HEK293T (cell line): ENCODE measurements at places on chromosomes 2 and 18.

DNA sequence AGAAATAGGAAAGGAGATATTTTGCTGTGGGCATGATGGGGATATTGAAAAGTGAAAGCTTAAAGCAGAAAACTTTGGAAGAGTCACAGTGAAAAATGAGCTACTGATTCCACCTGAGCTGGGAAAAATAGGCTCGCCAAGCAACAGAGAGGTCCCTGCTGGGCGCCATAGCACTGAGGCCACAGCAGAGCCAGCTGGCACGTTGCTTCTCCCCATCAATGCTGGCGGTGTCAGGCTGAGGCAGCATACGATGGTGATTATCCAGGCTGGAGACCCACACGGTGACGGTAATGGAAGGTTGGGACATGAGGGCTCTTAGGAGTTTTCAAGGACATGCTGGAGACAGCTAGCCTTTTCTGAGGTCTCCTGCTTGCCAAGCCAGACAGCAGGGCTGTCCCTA, 25.8 kb upstream of the DTNB start:
- DNase-seq = no peak

DNA sequence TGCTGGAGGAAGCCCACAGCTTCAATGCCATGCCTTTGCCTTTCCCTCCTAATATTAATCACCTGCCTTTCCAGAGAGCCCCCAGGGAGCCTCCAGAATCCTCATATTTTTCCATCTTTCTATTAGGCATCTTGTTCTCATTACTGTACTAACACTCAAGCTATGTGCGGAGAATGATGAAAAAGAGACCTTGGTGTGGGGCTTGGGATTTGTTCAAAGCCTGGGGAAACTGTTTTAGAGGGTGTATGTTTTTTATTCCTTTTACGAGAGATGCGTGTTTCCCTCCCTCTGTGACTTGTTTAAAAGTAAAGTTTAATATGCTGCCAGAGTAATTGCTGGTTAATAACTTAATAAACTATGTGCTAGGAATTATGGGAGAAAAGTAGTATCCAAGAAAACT, 102.4 kb upstream of the ZFP36L2 start:
- no peak for DNase-seq

DNA sequence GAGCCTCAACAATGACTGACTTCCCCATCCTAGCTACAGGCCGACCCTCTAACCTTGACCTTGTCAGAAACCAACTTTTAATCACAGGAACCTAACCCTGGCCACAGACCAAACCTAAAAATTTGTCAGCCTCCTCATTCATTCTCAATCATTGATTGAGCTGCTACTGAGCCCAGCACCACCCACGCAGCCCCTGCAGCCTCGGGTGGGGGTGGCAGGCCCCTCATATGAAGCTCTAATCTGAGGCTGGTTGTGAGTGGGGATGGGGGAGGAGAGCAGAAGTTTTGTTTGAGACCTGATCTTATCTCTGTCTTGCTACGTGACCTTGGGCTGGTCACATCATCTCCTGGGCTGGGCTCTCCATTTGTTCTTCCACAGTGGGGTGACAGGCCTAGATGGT, 99.5 kb upstream of the EPAS1 start:
- DNase-seq = no peak

GRCh38 chr2:160269365-160269764, 69.3 kb upstream of the ITGB6 start:
- no peak for DNase-seq

DNA sequence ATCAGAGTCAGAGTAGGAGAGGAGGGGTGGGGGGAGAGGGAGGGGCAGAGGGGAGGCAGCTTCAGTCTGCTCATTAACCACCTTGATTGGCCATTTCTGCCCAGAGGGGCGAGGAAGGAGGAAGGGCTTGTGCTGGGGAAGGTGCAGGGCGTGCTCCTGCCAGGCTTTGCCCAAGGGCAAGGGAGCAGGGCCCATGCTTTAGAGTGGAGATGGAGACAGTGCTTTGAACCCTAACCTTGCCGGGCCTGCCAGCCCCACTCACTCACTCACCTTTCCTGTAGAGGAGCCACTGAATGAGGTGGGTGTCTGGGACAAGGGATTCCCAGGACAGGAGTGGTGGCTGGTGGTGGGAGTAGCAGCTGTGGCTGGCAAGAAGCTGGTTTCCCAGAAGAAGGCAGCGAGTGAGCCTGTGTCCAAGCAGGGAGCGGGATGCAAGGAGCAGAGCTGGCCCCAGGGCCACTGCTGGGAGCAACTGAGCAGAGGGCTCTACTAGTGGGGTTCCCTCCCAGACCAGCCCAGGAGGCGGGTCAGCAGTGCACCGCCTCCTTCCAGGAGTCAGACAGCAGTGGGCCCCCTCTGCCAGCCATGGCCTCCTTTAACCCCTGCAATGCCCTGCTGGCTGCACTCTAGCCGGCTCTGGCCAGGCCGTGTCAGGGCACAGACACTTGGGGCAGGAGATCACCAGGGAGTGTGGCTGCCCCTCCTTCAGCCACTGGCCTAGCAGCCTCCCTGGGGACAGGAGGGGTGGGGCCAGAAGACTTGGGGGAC, 3.6 kb upstream of the RUFY4 start:
- no peak for DNase-seq

DNA sequence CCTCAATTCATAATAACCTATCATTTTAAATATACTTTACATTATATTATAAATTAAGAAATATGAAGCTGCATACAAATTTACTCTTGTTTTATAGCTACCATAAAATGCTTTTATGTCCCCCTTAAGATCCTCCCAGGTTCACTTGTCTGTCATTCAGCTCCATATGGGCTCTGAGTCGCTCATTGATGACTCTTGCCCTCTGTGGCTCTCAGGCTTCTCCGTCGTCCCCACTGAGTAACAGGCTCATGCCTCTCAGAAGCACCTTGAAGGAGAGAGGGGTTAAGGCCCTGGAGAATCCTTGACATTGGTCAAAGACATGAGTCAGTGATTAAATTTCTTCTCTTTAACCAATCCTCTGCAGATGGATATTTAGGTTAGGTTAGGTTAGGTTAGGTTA, 6.2 kb upstream of the MCM6 start:
- no peak for DNase-seq

- no peak for DNase-seq
Observed at GRCh38 chr2:186718122-186718521, 24.3 kb downstream of the FAM171B start.

GRCh38 chr2:158967114-158967730, 1.2 kb upstream of the TANC1 start:
- DNase-seq = peak; percentile 39

DNA sequence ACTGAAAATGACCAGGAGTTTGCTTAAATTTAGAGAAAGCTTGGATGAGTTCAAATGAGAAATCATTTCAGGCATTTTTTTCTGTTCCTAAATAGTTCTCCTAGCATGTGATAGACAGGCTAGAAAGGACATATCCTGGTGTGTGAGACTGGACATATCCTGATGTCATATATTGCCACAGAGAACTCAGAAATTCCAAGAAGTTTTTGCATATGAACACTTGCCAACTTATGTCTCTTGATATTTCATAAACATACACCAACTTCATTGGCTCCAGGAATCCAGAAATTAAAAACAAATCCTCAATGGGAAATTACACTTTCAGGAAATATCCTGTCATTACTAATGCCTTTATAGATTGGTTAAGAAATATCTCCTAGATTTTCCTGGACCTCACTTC, 2.9 kb upstream of the SERPINB4 start:
- DNase-seq = no peak

- no peak for DNase-seq
Observed at GRCh38 chr2:85653996-85654395, 14.0 kb downstream of the SFTPB start.

DNA sequence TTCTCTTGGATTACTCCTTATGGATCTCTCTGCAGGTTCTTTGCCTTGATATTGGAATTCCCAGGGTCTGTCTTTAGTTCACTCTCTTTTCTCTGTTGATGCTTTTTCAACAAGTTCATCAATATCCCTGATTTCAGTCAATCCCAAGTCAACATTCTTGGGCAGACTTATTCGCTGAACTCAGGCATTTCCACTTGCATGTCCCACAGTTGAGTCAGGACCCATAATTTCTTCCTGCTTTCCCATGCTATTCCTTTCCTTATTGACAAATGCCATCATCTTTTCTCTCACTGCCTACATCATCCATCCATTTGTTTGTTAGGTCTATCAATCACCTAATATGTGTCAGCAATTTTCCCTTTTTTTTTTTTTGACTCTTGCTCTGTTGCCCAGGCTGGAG, 11.6 kb downstream of the GPD2 start:
- DNase-seq = no peak

GRCh38 chr2:184683911-184684310, 85.6 kb downstream of the ZNF804A start:
- no peak for DNase-seq

DNA sequence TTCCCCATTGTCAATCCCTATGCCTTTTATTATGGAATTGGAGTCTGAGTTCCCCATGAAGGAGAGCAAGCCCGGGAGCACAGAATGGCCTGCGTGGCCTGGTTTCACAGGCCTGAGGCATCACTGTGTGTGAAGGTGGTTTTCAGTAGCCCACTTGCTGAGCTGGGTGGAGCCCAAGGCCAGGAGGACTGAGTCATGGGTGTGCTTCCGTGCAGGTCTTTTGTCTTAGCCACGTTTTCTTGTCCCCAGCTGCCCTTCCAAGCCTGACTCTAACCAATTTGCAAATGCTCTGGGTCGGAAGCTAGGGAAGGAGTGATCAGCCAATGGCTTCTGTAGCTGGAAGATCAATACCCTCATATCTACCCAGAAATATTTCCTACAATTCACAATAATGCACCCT, 119.2 kb downstream of the MAPK4 start:
- DNase-seq = no peak

- DNase-seq = peak; percentile 83
Observed at GRCh38 chr2:217943446-217944321, 59.1 kb downstream of the TNS1 start.

- no peak for DNase-seq
Observed at GRCh38 chr18:48785091-48785614, 165.6 kb downstream of the SMAD7 start.

- no peak for DNase-seq
Observed at GRCh38 chr2:137031731-137032130, 266.4 kb downstream of the THSD7B start.

GRCh38 chr18:53458268-53458667, 766.2 kb downstream of the MBD2 start:
- no peak for DNase-seq

- no peak for DNase-seq
Observed at GRCh38 chr2:233331536-233331935, 22.8 kb upstream of the DGKD start.

- no peak for DNase-seq
Observed at GRCh38 chr2:108905176-108905575, 83.8 kb downstream of the EDAR start.

DNA sequence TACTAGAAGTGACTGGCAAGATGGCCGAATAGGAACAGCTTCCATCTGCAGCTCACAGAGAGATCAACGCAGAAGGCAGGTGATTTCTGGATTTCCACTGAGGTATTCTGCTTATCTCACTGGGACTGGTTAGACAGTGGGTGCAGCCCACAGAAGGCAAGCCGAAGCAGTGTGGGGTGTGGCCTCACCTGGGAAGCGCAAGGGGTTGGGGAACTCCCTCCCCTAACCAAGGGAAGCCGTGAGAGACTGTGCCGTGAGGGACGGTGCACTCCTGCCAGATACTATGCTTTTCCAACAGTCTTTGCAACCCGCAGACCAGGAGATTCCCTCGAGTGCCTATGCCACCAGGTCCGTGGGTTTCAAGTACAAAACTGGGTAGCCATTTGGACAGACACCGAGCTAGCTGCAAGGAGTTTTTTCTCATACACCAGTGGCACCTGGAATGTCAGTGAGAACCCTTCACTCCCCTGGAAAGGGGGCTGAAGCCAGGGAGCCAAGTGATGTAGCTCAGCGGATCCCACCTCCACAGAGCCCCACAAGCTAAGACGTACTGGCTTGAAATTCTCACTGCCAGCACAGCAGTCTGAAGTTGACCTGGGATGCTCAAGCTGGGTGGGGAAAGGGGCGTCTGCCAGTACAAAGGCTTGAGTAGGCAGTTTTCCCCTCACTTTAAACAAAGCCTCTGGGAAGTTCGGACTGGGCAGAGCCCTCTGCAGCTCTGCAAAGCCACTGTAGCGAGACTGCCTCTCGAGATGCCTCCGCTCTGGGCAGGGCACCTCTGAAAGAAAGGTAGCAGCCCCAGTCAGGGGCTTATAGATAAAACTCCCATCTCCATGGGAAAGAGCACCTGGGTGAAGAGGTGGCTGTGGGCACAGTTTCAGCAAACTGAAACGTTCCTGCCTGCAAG, 40.1 kb downstream of the PLEK start:
- DNase-seq = no peak

DNA sequence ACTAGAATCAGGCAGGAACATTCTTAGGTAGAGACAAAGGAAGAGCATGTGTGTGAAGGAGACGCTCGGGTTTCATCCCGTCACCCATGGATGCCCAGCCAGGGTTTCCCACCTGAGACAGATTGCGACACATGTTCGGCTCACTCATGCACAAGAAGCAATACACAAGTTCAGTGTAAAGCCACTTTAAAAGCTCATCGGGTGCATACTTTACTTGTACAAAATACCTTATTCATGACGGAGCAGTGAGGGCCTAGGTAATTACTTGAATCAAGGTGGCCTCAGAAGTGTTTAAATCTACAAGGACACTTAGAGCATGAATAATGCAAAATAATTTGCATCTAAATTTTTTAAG, 42.0 kb downstream of the ZEB2 start:
- no peak for DNase-seq

GRCh38 chr2:29796446-29796845, 124.9 kb downstream of the ALK start:
- no peak for DNase-seq

DNA sequence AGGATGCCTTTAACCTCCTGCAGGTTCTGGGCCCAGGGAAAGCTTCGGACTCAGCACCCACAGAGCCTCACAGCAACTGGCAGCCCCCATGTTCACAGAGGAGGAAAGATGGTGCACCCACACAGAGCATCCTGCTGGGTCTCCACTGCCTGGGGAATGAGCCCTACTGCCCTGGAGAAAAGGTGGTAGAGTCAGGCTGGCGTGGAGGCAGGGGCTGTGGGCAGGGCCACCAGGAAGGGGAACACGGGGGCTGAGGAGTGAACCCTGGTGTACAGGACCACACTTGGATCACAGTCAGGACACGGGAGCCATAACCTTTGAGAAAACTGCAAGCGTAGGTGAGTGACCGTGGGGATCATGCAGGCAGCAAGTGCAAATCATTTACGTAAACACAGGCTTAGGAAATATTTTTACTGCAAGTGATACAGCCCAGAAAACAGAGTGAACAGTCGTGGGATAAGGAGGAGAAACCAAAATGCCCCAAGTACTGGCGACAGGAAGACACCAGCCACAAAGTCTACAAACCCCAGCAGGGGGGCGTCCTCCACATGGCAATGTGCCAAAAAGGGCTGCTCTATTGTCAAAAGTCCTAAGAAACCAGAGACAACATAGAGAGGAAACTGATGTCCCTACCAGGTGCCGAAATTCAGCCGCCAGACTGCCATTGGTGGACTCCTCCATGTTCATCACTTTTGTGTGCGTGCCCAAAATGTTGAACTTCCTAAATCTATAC, 27.6 kb downstream of the STAT1 start:
- peak; percentile 25 for DNase-seq

- no peak for DNase-seq
Observed at GRCh38 chr2:147873859-147874483, 29.1 kb downstream of the ACVR2A start.
